ENCODE measurements at places on chromosomes 2 and 18. TPM values are rescaled to one million over a fixed set of nuclear protein-coding genes. Genes with fewer than 3 reads are reported as not detected.

GRCh38 chr2:8203364-8203763 is 478.5 kb upstream of the ID2 start:
- no peak for DNase-seq
- no peaks in the 10 kb centered on the region for H3K27me3 ChIP-seq
- H3K4me1 ChIP-seq = peaks cover 8% of the 10 kb centered on the region

DNA sequence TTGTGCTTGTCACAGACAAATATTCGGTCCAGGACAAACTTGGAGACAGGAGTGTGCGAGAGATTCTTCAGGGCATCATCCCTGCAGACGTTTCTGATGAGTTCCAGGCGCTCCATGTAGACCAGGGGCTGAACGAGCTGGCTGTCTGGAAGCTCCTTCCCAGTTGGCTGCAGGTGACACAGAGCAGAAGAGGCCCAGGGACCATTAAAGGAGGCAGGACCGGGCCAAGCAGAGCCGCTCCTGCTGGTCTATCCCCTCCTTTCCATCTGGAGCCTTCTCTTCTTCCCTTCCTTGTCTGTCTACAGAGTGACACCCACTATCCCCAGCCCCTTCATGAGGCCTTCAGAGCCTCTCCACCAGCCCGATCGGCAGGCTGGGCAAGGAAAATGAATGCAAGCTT is 19.5 kb downstream of the CHST10 start:
- H3K27me3 ChIP-seq = no peaks in the 10 kb centered on the region
- H3K4me3 ChIP-seq = no peak overlapping the region
- H3K36me3 ChIP-seq = peaks cover 5% of the 10 kb centered on the region

The ANKRD62 gene
- not detected for total RNA-seq

- H3K36me3 ChIP-seq = no peaks in the 10 kb centered on the region
- no peak for DNase-seq
- H3K4me3 ChIP-seq = no peak overlapping the region
- no peaks in the 10 kb centered on the region for H3K4me1 ChIP-seq
These were observed 951.1 kb upstream of the CNTNAP5 start for GRCh38 chr2:123073956-123074355.

The COL5A2 gene
- 0.64 TPM for total RNA-seq

GRCh38 chr2:199806179-199806578 is 44.8 kb downstream of the FTCDNL1 start:
- H3K36me3 ChIP-seq = no peaks in the 10 kb centered on the region
- no peak for DNase-seq
- H3K27ac ChIP-seq = no peak overlapping the region
- H3K4me1 ChIP-seq = no peaks in the 10 kb centered on the region
- no peak overlapping the region for H3K4me3 ChIP-seq

The CCBE1 gene
- total RNA-seq = 0.08 TPM

GRCh38 chr2:138364554-138365162 is 136.9 kb upstream of the SPOPL start:
- no peak overlapping the region for H3K27ac ChIP-seq
- no peaks in the 10 kb centered on the region for H3K36me3 ChIP-seq
- H3K4me1 ChIP-seq = no peaks in the 10 kb centered on the region
- H3K27me3 ChIP-seq = no peaks in the 10 kb centered on the region

DNA sequence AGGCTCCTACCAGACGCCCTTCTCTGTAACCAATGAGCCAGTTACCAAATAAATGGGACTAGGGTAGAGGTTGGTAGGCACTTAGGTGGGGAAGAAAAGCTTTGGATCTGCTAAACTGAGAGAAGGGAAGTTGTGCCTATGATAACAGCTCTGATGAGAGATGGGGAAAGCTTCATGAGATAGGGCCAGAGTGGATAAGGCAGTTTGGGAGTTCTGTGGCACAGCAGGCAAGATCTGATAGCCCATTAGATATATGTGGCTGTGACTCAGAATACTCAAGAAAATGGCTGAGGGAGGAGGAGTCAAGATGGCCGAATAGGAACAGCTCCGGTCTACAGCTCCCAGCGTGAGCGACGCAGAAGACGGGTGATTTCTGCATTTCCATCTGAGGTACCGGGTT is 99.8 kb downstream of the PDE11A start:
- no peak overlapping the region for H3K4me3 ChIP-seq
- no peaks in the 10 kb centered on the region for H3K36me3 ChIP-seq
- DNase-seq = no peak
- H3K27ac ChIP-seq = no peak overlapping the region
- H3K27me3 ChIP-seq = no peaks in the 10 kb centered on the region

GRCh38 chr2:28373854-28374253 is 18.8 kb upstream of the FOSL2 start:
- H3K4me1 ChIP-seq = no peaks in the 10 kb centered on the region
- DNase-seq = no peak
- no peak overlapping the region for H3K27ac ChIP-seq

DNA sequence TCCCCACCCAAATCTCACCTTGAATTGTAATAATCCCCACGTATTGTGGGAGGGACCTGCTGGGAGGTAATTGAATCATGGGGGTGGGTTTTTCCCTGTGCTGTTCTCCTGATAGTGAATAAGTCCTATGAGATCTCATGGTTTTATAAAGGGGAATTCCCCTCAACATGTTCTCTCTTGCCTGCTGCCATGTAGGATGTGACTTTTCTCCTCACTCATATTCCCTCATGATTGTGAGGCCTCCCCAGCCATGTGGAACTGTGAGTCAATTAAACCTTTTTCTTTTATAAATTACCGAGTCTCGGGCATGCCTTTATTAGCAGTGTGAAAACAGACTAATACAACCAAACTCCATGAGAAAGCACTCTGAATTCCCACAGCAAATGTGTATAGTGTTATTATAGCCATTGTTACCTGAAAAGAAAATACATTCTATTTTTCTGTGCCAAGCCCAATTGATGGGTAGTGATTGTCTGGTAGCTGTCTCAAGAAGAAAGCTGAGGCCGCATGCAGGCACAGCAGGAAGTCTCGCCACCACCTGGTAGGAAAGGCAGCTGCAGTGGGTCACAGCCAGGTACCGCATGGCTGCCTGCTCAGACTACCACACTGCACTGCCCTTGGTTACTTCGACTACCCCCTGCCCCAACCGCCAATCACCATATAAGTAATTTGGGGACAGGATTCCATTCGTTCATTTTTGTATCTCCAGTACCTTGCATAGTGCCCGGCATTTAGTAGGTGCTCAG is 10.3 kb upstream of the ZBTB7C start:
- H3K36me3 ChIP-seq = no peaks in the 10 kb centered on the region
- H3K27ac ChIP-seq = no peak overlapping the region
- no peaks in the 10 kb centered on the region for H3K4me1 ChIP-seq
- peaks cover 6% of the 10 kb centered on the region for H3K27me3 ChIP-seq
- H3K4me3 ChIP-seq = no peak overlapping the region

The CD8A gene
- total RNA-seq = 0.15 TPM

All from GM12878 (cell line).